ENCODE measurements at places on chromosomes 4 and X.

DNA sequence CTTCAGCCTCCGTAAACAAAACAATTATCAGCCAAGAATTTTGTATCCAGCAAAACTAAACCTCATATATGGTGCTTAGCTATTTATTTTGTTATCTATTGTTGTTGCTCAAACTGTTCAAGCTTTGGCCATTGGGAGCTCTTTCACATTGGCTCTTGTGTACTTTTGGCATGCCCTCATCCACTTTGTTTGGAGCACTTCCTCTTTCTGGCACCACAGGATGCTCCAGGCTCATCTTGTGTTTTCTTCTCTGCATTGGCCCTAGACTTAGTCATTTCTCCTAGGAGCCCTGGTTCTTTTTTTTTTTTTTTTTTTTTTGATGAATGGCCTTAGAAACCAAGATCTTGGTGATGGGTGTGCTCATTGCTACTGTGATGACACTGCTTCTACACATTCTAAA is 74.5 kb downstream of the DIPK2B start:
- DNase-seq, result no peak

- DNase-seq, result no peak
Observed at GRCh38 chr4:11831739-11832138, 403.0 kb upstream of the HS3ST1 start.

DNA sequence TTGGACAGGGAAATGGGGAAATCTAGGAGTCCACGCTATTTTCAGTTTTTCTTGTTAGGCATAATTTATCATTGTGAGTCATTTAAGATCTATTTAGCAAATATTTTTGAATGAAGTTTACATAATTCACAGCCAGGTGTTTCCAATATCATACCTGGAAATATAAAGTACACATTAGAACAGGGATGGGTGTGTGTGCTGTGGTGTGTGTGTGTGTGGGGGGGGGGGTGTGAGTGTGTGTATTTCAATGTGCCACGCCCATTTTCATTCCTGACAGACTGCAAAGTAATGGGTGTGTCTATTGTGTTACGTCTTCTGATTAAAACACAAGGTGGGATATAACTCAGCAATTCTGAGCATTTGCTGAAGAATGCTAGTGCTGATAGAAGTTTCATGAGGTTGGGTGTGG is 33.2 kb downstream of the ARHGAP10 start:
- DNase-seq, result no peak

GRCh38 chrX:63919081-63919480 is 134.1 kb upstream of the ARHGEF9 start:
- no peak for DNase-seq

GRCh38 chr4:128542047-128542446 is 254.4 kb upstream of the PGRMC2 start:
- DNase-seq, result no peak

DNA sequence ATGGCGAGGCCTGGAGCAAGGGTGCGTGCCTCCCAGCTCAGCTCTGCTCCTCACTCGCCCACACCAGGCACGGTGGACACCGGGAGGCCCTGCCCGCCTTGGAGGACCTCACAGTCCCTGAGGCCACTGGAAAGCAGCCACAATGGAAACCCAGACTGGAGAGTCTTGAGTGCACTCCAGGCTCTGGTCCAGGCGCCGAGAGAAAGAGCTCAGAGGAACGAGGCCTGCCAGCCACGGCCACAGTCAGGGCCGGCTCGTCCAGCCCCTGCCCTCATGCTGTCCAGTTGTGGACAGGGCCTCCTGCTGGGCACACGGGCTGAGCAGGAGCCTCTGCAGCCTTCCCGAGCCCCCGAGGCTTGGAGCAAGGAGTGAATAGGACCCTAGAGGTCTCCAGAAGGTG is 53.3 kb upstream of the GRPEL1 start:
- DNase-seq, result no peak

DNA sequence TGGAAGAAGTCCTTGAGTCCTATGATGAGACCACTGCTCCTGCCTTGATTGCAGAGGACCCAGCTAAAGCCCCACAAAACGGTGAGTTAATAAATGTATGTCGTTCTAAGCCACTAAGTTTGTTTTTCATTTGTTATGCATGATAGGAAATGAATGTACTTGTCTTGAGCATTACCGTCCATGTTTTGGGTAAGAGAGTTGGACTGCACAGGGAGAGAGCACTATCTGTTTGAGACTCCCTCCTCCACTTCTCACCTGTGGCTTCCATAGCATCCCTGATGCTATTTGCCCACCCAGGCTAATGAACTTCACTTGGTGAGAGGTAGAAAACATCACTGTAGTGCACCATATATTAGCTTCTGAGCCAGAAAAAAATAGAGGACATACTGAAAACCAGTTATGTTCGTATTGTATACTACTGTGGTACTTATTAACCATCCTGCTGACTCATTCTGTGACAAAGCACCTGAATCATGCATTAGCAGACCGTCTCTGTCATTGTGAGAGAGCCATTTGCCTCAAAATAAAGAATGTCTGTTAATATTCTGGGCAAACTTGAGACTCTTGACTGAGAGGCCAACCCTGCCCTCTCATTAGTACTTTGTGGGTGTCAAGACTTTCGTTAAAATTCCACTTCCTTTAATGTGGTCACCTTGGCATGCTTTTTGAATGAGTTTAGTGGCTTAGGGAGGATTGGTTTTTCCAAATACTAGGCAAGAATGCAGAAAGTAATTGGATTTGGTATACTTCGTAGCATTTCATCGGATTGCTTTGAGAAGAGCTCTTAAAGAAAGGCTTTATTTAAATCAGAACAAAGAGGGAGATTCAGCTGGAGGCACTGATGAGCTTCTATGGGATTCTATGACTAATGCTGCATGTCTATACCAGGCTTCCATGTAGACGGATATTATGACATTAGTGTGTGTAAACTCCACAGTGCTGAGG is 99.3 kb upstream of the GRPR start:
- DNase-seq, result no peak

- DNase-seq, result no peak
Observed at GRCh38 chr4:24282446-24282845, 301.9 kb downstream of the DHX15 start.

DNA sequence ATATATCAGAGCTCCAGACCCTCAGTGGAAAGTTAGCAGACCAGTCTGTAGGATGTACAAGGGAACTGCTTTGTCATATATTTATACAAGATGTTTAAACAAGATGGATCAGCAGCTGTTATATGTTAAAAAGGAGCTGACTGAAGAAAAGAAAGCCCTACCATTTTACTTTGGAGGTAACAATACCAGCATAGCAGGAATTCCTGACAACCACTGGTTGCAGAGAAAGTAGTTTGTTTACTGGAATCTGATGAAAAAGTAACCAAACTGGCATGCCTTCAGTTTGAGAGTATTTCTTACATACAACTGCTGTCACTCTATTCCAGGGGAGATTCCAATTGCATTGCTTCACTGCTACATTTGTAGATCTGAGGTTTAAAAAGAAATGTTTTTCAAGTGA is 49.5 kb upstream of the GABRQ start:
- no peak for DNase-seq

DNA sequence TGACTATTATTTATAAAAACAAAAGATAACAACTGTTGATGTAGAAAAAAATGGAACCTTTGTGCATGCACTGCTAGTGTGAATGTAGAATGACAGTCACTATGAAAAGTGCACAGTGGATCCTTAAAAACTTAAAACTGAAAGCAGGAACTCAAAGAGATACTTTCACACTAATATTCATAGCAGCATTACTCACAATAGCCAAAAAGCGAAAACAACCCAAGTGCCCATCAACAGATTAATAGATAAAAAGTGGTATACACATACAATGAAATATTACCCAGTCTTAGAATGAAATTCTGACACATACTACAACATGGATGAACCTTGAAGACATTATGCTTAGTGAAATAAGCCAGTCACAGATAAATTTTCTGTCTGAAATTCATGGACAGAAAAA is 23.8 kb downstream of the CENPC start:
- DNase-seq, result no peak

DNA sequence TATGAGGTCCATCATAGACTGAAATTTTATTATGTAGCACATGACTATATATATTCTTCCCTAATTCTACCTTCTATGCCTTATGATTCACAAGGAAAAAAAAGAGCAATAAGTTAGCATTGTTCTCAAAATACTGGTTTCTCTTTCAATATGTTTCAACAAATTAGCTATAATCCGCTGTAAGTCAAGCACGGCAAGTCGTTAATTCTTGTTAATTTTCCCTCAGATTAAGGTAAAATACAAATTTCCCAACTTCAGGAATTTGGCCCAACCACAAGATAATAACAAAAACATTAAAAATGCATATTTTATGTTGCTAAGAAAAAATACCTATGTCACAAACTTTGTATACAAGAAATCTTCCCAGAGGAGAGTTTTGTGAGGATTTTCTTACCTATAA is 296.5 kb upstream of the GALNTL6 start:
- DNase-seq, result no peak

DNA sequence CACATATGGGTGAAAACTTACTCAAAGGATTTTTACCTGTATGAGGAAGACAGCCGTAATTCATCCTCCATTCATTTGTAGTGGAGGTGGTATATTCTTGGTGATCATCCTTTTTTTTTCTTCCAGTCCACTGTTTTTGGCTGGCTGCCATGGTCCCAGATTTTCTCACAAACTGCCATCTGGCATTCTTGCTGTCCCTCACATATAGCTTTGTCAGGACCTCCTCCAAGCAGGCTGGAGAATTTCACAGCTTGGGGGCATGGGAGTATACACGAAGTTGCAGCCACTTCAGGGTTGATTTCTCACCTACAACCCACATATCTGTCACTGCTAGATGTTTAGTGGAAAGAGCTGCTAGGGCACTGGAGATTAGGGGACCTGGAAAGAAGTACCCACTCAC is 401.0 kb downstream of the IL1RAPL1 start:
- no peak for DNase-seq

- no peak for DNase-seq
Observed at GRCh38 chr4:149095001-149095400, 652.8 kb upstream of the NR3C2 start.

GRCh38 chr4:169201222-169202144 is 69.3 kb downstream of the SH3RF1 start:
- DNase-seq, result no peak

GRCh38 chr4:174553828-174554227 is 31.5 kb upstream of the HPGD start:
- no peak for DNase-seq
